ENCODE measurements at places on chromosomes 1 and 21. TPM values are rescaled to one million over a fixed set of nuclear protein-coding genes. Genes with fewer than 3 reads are reported as not detected.

CHI3L1 gene
- 98.6 TPM for total RNA-seq

RIPPLY3 gene
- total RNA-seq, result 0.18 TPM

FAM177B gene
- 0.54 TPM for total RNA-seq

SAMD13 gene
- total RNA-seq, result 0.89 TPM

UQCRHL gene
- 1.1 TPM for total RNA-seq

SPRR2E gene
- total RNA-seq, result not detected

TDRD5 gene
- total RNA-seq, result 0.18 TPM

TXNDC12 gene
- total RNA-seq, result 15.8 TPM

AGMAT gene
- total RNA-seq, result 0.23 TPM

CAPZA1 gene
- total RNA-seq, result 167 TPM

UBL4B gene
- not detected for total RNA-seq

CATSPERE gene
- total RNA-seq, result 2.0 TPM

C1orf94 gene
- total RNA-seq, result not detected

GPR37L1 gene
- total RNA-seq, result not detected

RIPK4 gene
- 12.9 TPM for total RNA-seq

ZFP69B gene
- 2.0 TPM for total RNA-seq

ELAVL4 gene
- total RNA-seq, result 0.74 TPM

LAX1 gene
- total RNA-seq, result 1.0 TPM

NIBAN1 gene
- total RNA-seq, result 38.5 TPM

GUCA2B gene
- not detected for total RNA-seq

POGZ gene
- total RNA-seq, result 59.7 TPM

DCAF8 gene
- total RNA-seq, result 104 TPM

FMO3 gene
- total RNA-seq, result 9.0 TPM

NBPF3 gene
- total RNA-seq, result 9.7 TPM

PARS2 gene
- 4.3 TPM for total RNA-seq

ATP1A4 gene
- total RNA-seq, result not detected

NR1I3 gene
- not detected for total RNA-seq
